Glomerular endothelial cell (primary cell): ENCODE measurements at places on chromosomes 6 and 20. TPM values are rescaled to one million over a fixed set of nuclear protein-coding genes. Genes with fewer than 3 reads are reported as not detected.

Gene IP6K3
- not detected in 2 replicates for total RNA-seq

Gene MACROD2
- total RNA-seq, result 0.58 and 0.76 TPM in 2 replicates

Gene PET117
- total RNA-seq, result 4.9 and 11.4 TPM in 2 replicates

Gene TSBP1
- total RNA-seq, result not detected in 2 replicates

Gene KCNK16
- not detected in 2 replicates for total RNA-seq

Gene GSTA5
- not detected in 2 replicates for total RNA-seq

Gene TEAD3
- 1.8 and 4.8 TPM in 2 replicates for total RNA-seq

GRCh38 chr6:126955621-126956020 is 162.8 kb upstream of the RSPO3 start:
- no peak for DNase-seq

GRCh38 chr6:33633462-33634158 is 12.5 kb downstream of the ITPR3 start:
- DNase-seq, result no peak

- no peak for DNase-seq
Observed at GRCh38 chr20:2624190-2624589, 28.2 kb upstream of the NOP56 start.

GRCh38 chr20:38423541-38423940 is 11.6 kb downstream of the SNHG17 start:
- DNase-seq, result no peak

- no peak for DNase-seq
Observed at GRCh38 chr6:84766799-84767525, 2.6 kb upstream of the TBX18 start.

GRCh38 chr20:52530571-52530970 is 339.0 kb upstream of the ZFP64 start:
- no peak for DNase-seq

- no peak for DNase-seq
Observed at GRCh38 chr6:105954148-105954547, 132.0 kb upstream of the PRDM1 start.

GRCh38 chr6:91278416-91278815 is 691.5 kb upstream of the MAP3K7 start:
- no peak for DNase-seq

DNA sequence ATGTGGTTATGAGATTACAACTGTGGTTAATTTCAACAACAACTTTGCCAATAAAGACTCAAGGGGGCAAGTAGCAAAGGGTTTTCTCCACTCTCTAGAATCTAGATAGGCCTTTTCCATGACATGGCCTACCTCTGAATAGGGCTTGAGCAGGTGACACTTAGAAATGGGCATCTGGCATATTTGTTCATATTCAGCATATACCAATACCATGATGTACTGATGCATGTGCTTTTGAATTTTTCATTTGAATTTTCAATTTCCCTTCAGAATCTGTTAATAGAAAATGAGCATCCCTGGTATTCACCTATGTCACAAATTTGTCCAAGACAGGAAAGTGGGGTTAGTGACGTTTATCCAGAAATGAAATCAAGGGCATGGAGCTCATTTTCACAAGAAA is 757.5 kb upstream of the NRSN1 start:
- DNase-seq, result no peak

- DNase-seq, result no peak
Observed at GRCh38 chr20:32798046-32798981, 21.4 kb upstream of the MAPRE1 start.

- no peak for DNase-seq
Observed at GRCh38 chr20:40960521-40960956, 68.1 kb upstream of the TOP1 start.

GRCh38 chr20:42701948-42702347 is 487.8 kb downstream of the PTPRT start:
- no peak for DNase-seq

DNA sequence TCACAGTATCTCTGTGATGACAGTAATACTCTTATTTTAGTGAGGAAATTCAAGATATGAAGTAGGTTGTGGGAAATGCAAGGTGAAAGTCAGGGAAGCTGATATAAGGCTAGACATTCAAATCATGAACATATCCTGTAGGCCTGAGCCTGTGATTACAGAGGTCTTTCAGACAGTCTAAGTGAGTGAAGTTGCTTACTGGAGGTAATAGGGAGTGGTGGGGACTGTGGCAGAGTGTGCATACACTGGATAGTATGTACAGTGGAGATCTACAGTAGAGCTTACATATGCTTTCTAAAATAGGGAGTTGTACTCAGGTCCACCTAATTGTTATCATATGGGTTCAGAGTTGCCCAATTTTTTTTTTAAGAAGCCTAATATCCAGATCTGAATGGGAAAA is 3.1 kb downstream of the DHX35 start:
- no peak for DNase-seq

DNA sequence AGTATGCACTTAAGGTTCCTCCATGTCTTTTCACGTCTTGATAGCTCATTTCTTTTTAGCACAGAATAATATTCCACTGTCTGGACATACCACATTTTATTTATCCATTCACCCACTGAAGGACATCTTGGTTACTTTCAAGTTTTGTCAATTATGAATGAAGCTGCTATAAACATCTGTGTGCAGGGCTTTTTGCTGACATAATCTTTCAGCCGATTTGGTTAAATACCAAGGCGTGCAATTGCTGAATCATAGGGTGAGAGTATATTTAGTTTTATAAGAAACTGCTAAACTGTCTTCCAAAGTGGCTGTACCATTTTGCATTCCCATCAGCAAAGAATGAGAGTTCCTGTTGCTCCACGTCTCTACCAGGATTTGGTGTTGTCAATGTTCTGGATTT is 44.9 kb upstream of the PHACTR2 start:
- no peak for DNase-seq

DNA sequence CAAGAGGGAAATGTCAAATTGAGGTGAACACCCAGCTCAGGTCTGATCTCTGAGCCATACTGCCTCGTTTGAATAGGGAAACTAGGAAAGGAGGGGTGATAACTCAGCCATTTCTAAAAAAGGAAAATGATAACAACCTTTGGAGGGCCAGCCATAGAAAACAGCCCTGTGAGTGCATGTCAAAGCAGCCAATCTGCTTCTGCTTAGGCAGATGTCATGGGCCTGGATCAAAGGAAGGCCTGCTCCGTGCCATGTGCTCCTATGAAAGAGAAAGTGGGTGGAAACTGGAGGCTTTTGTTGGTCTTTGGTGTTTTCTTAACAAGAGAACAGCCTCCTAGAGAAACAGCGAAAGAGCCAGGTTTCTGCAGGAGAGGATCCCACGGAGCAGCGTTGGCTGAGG is 428.0 kb downstream of the DHX35 start:
- no peak for DNase-seq

DNA sequence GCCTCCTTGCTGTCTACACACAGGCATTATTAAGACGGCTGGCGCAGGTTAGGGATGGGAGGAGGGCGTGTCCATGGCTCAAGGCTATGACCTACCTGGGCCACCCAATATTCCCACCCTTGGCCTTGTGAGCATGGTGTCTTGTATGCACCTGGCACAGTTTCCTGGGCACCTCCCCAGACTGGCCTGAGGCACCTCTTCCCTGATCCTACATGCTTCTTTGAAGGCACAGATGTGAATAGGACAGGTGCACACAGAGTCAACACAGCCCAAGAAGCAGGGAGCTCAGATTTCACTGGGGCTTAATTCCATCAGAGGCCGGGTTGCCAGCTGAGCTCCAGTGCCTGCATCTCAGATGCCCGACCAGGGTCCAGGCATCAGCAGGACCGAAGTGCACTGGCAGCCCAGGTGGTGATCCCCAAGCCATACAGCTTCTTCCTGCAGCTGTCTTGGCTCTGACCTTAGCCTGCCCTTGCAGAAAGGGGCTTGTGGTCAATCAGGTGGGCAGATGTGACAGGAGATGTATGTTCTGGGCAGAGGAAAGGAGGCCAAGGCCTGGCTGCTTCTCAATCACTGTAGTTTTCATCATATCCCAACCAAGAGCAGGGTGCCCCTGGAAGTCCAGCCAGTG is 287.7 kb downstream of the CLIC5 start:
- DNase-seq, result no peak
